ENCODE measurements at places on chromosomes 13 and 19.

DNA sequence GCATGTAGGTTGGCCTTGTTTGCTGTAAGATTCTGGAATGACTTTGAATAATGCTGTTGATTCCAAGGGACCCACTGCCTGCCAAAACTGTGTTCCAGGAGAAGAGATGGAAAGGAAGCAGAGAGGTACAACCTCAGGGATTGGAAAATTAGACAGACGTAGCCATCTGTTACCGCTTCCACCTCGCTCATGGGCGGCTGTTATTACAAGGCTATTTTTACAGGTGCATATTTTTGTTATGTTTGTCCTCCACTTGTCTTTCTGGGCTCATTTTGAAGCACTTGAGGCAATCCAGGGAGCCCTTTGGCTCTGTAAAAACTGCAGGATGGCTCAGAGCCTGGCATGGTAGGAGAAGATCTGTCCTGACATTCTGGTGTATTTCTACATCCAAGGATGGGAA, 276.4 kb upstream of the TMTC4 start:
- no peak for DNase-seq

GRCh38 chr13:106416645-106417044, 118.8 kb downstream of the EFNB2 start:
- DNase-seq = no peak

GRCh38 chr19:49129238-49129583, 9.9 kb downstream of the PPFIA3 start:
- no peak for DNase-seq

DNA sequence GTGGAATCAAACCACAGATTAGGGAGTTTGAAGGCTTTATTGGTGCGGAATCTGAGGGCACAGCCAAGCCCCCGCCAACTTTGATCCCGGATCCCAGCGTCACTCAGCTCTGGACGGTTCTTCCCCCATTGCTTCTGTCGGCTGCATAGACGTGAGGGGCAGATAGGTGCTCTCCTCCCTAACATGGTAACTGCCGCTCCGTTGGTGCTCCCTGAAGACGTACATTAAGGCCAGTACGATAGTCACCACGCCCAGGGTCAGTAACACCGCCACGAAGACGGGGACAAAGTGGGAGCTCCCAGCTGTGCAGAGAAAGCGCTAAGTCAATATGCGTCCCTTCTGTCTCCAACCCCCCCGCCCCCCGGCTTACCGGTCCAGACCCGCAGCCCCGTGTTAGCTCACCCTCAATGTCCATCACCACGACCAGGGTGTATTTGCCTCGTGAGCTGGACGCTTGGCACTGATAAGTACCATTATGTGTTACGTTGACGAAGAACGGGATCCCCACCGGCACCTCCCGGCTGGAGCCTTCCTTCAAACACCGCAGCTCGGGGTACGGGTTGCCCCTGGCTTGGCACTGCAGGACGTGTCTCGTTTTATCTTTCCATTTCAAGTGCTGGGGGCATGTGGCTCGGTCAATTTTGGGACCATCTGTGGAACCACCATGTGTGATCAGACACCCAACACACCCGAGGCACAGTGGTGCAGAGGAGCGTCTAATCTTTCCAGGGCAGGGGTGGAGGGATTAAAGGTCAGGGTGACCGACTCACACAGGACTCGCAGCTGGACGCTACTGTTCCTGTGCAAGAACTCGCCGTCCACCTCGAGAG, 644 bp upstream of the RAVER1 start:
- no peak for DNase-seq

DNA sequence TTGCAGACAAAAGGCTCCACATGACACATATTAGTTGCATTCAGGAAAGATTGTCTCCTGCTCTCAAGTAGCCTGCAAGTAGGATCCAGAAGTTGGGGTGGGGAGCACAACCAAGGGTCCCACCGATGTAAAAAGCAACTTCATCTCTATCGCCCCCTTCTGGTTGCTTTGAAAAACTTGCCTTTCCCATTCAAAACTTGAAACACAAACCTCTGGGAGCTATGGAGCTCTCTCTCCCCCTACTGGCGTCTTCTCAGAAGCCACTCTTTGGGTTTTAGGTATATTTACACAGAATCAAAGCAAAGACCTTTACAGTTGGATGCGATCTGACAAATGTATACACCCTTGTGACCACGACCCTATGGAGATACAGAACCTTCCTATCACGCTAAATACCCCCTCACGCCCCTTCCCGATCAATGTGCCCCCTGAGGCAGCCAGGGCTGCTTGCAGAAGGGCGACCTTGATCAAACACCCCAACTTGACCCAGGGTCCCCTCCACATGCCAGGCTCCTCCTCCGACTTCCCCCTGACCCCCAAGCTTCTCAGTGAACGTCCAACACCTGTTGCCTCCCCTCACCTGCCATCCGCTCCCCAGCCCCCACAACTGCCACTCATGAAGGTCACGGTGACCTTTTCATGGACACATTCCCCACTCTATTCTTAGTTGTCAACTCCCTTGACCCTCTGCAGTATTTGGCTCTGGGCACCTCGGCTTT, 10.1 kb downstream of the NOSIP start:
- peak; percentile 86 for DNase-seq

- no peak for DNase-seq
Observed at GRCh38 chr19:48719263-48720171, at the start of gene MAMSTR. TSS of gene MAMSTR (minus strand) at chr19:48719725. CDS start at chr19:48719031, 694 bp downstream.

GRCh38 chr19:51593138-51593890, 22.2 kb downstream of the ZNF175 start:
- no peak for DNase-seq

- DNase-seq = no peak
Observed at GRCh38 chr19:50148528-50148927, 14.6 kb downstream of the IZUMO2 start.

DNA sequence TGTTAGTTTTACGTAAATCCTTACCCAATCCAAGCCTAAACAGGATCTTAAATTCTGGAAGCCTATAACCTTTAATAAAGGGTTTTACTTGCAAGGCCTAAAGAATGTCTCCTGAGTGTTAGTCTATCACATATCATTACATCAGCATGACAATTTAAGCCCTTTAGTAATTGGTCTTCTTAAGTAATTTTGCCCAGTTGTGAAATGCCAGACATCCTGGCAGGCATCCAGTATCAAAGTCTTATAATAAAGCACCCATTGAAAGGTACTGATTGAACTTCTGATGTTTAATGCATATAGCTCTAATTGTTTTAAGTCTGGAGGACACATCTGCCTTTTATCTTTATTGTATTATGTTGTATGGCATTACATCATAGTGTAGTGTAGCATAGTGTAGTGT, 1078.9 kb downstream of the SLITRK1 start:
- no peak for DNase-seq

DNA sequence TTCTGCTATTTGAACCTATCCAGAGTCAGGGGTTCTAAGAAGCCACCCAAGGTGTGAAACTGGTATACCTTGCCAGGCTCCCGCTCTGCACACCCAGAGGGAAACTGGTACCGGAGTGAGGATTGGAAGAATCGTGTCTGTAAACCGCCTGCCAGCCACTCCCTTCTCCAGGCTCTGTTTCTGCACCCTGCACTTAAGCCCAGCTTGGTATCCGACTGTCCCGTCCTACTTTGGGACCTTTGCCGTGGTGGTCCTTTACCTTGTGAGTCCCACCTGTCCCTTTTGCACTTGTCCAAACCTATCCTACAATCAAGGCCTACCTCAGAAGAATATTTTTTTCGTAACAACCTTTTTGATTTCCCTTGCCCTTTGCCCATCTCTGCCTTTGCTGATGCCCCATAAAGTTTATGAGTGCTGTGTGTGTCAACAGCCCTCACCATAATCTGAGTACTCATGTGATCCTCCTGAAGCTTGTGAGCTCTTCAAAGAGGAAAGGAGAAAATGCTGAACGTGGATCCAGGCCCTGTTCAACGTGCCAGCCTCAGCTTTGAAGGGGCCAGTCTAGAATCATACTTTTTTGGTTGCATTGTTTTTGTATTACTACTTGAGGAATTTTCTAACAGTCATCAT, 44.7 kb downstream of the GARRE1 start:
- DNase-seq = no peak
